GM12892 (cell line): ENCODE measurements at places on chromosomes 6 and 20.

GRCh38 chr20:52481443-52481842 lies 289.9 kb upstream of the ZFP64 start:
- DNase-seq, result no peak

DNA sequence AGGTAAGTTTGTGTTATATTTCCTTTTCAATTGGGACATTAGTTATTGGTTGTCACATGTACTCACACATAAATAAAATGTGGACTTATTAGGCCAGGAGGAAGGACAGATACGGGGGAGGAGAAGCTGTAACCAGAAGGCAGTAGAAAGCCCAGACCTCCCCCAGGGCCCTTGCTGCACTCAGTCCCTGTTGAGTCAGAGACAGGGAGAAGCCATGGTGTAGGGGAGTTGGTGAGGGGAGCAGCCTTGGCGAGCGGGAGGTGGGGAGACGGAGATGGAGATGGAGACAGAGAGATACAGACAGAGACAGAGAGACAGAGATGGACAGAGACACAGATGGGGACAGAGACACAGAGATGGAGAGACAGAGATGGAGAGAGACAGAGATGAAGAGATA lies 263.2 kb downstream of the DLL1 start:
- DNase-seq, result no peak

- DNase-seq, result no peak
Measured at GRCh38 chr20:35004749-35005462, 49.2 kb downstream of the MYH7B start.

- no peak for DNase-seq
Measured at GRCh38 chr6:158184608-158185007, 16.5 kb downstream of the GTF2H5 start.

GRCh38 chr6:94698773-94699172 lies 878.6 kb upstream of the MANEA start:
- no peak for DNase-seq
